ENCODE measurements at places on chromosomes 11 and 22.

- DNase-seq = no peak
Observed at GRCh38 chr11:12206529-12206928, 96.1 kb downstream of the MICAL2 start.

DNA sequence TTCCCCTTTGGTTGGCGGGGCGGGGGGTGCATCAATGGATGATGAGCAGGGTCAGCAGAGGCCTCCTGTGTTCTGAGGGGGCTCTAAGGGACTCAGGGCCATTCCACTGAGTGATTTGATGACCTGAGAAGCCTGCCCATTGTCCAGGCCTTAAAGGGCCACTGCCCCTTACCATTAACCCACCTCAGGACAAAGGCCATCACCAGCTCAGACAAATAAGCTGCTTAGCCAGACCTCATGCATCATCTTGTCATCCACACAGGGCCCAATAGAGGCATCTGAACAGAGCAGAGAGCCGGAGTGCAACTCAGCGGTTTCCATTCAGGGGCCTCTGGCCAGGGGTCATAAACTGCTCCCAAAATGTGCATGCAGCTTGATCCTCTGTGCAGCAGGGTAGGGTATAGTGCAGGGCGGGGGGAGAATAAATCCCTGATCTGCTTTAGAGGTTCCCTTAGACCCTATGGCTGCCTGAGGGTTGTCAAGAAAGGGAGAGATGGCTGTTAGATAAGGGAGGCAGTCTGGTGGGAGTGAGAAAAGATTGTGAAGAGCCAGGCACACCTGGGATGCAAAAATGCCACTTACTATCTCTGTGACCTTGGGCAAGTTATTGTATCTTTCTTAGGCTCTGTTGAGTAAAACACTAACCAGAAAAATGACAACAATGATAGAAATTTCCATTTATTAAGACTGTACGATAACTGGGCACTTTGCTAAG, 375.5 kb upstream of the NARS2 start:
- no peak for DNase-seq

DNA sequence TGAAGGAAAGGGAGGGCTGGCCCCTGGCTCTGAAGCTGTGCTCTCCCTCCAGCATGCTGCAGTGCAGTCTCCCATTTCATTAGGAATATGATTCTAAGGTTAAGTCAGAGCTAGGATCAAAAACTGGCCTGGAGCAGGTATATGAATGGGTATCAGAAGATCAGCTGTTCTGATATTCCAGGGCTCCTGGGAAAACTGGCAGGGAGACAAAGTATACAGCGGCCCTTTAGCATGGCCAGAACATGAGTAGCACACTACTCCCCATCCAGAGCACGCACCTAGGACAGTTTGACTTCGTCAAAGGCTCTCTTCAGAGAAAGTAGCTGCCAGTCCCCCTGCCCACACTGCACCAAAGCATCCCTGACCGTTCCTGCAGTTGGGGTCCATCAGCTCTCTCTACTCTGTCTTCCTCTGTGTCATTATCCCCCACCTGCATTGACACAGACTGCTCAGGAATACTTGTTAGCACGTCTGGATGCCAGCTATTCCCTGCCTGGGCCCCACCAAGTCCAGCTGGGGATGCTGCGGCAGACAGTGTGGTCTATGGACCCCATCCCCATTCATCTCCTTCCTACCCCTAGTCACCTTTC, 4.0 kb upstream of the FCHSD2 start:
- no peak for DNase-seq

- no peak for DNase-seq
Observed at GRCh38 chr11:33747979-33748378, 11.8 kb upstream of the CD59 start.

- no peak for DNase-seq
Observed at GRCh38 chr11:121552154-121552553, 99.4 kb upstream of the SORL1-AS1 start.

DNA sequence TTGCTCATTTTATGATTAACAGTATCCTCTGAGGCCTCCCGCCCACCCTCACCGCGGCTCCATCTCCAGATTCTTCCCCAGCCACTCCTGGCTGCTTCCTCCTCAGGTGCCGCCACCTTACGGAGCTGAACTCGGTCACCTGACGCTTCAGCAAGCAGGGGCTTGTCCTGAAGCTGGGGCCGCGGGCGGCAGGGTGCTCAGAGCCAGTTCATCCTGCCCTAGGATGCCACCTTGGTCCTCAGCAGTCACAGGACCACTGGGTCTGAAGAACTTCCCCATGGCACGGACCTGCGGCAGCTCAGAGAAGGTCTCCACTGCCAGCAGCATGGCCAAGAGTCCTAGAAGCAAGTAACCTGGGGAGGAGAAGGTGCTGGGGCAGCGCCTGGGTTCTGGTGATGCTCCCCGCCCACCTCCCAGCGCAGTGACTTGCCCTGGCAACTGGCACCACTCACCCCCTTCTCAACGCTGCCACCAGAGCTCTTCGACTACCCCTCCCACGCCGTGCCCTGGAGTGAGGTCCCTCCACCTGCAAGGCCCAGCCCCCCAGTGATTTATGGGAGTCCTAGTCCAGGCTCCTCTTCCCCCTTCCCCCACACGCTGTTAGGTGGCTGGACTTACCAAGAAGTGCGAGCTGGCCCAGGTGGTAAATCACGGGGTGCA, 2.6 kb downstream of the KCNK7 start:
- no peak for DNase-seq

- DNase-seq = no peak
Observed at GRCh38 chr11:94647926-94648325, 80.8 kb downstream of the PIWIL4 start.

GRCh38 chr11:46903846-46904245, 14.5 kb downstream of the LRP4 start:
- no peak for DNase-seq

DNA sequence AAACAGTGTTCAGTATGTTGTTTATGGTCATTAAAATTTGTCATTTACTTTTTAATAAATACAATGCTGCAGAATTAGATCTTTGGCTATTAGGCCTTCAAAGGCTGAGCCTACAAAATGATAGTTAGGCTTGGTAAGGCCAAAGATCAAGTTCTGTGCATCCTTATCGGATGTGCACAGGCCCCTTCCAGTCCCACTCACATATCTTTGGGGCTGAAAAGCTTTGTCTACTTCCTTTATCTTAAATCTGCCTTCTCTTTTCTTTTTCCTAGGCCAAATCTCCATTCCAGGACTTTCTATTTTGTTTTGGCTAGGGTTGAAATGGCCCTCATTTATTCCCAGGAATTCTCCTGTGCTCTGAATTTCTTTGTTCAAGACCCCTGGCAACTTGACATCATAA, 3.4 kb upstream of the GLB1L2 start:
- no peak for DNase-seq

DNA sequence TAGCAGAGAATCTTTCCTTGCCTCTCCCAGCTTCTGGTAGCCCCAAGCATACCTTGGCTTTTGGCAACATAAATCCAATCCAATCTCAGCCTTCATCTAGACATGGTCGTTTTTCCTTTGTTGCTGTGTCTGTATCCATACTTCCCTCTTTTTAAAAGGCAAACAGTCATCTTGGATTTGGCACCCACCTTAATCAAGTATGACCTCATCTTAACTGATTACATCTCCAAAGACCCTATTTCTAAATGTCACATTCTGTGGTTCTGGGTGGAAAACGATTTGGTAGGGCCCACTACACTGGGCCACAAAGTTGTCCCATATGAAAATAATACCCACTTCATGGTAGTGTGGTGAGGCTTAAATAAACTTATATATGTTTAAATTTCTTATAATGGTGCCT, 852 bp downstream of the BUD13 start:
- no peak for DNase-seq

- DNase-seq = no peak
Observed at GRCh38 chr11:12889243-12889642, 119.9 kb upstream of the RASSF10 start.

GRCh38 chr11:130435671-130436070, 7.3 kb upstream of the ADAMTS8 start:
- DNase-seq = no peak

DNA sequence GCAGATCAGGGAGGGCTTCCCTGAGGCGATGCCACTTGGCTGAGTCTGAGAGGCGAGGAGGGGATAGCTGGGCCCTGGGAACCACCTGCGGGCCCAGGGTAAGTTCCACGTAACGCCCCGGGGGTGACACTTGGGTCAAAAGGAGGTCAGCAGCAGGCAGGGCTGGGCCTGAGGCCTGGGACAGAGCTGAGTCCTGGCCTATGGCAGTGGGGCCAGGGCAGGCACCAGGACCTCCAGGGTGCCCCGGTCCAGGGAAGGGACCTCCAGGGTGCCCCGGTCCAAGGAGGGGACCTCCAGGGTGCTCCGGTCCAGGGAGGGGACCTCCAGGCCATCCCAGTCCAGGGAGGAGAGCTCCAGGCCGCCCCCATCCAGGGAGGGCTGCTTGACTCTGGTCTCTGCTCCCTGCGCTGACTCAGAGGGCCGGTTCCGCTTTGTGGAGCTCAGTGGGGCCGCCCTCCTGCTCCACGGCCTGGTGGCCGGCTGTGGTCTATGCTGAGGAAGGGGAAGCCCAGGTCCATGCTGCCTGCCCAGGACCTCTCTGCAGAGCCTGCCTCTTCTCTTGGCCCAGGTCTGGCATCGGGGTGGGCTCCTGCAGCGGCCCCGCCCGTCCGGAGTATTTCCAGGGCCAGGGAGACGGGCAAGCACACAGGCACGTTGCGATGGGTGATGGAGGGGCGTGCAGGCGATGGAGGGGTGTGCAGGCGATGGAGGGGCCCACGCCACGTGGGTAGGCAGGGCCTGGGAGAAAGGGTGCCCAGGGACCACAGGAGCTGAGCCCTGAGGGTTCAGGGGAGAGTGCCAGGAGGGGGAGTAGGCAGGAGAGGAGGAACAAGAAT, 19.5 kb upstream of the WNT7B start:
- no peak for DNase-seq

GRCh38 chr11:11215944-11216343, 137.1 kb downstream of the CSNK2A3 start:
- no peak for DNase-seq

GRCh38 chr11:18225913-18226312, 10.7 kb downstream of the SAA4 start:
- DNase-seq = no peak

DNA sequence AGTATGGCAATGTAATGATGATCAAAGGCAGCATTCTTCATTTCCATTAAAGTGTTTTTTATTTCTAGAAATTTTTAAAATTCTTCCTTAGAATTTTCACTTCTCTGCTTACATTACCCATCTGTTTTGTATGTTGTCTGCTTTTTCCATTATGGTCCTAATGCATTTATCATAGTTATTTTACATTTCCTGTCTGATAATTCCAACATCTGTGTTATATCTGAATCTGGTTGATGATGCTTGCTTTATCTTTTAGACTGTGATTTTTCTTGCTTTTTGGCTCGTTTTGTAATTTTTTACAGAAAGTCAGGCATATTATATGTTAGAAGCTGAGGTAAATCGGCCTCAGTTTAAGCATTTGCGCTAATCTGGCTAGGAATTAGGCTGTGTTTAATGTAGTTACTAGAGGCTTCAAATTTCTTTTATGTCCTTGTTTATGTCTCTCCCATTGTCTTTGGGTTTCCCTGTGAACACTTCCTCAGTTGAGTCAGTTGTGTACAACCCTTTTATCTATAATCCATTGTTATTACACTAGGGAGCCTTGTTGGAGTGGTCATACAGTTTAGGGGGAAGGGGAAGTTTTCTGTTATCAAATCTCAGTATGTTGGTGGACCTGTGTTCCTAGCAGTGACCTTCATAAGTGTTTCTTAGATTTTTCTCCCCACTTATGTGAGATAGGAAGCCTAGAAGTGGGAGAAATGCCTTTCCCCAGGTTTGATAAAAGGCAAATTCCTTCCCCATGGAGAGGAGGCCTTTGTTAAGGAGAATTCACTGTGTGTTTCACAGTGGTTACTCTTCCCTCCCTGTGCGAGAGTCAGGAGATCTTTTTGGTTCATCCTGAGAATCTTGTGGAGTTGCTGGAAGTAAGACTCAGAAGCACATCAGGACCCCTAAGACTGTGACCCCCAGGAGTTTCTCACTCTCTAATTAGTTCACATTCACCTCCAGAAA, 437.5 kb downstream of the INSC start:
- no peak for DNase-seq

GRCh38 chr11:20407344-20407743, 19.8 kb downstream of the PRMT3 start:
- DNase-seq = no peak

DNA sequence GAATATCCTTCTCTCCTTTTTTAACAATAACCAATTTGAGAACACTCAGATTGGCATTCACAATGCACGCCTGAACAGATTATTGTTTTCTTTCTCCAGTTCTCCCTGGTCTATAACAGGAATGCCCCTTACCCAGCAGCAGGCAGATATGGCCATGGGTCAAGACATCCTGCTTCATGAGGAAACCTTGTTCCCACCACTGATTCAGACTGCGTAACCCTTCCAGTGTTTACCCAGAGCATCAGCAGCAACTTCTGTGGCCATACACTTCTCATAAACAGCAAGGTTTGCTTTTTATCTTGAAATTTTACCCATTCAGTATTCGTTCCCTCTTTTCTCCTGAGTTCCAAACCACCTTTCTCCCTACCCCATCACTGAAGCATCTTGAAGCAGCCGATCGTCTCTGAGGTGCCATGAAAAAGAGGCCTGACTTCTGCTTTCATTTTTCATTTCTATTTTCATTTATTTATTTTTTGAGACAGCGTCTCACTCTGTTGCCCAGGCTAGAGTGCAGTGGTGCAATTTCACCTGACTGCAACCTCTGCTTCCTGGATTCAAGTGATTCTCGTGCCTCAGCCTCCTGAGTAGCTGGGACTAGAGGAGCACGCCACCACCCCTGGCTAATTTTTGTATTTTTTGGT, 9.6 kb downstream of the PTS start:
- DNase-seq = no peak

DNA sequence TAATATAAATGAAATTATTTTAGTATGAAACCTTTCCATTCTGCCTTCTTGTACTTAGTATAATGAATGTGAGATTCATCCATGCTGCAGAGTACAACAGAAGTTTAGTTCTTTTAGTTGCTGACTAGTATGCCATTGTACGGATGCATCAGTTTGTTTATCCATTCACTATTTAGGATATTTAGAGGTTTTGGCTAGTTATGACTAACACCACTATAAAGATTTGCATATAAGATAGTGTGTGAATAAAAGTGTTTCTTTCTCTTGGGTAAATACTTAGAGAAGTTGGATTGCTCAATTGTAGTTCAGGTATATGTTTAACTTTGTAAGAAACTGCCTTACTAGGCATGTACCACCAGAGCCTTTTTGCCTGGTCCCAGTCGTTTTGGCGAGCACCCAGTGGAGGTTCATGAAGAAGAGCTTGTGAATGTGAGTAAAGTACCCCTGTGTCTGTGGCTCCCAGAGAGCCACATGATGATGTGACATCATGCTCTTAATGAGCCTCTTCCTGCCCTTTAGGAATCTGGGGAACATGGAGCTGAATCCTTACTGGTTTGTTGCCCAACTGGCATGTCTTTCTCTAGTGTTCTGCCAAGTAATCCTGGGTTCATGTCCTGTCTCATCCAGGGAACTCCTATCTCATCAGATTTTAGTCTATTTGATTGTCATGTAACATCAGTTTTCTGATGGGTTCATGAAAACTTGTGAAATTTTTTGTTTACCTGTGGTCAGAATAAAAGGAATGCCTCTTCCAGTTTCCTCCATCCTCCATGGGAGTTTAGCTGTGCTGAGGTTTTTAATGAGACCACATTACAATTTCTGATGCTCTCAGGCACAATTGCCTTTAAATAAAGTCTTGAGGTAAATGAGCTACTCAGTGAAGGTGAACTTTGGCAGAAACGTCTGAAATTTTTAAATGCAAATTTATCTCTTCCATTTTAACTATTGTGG, 234.8 kb downstream of the CASP12 start:
- no peak for DNase-seq

- DNase-seq = no peak
Observed at GRCh38 chr11:45264839-45265515, 21.2 kb downstream of the SYT13 start.

- no peak for DNase-seq
Observed at GRCh38 chr22:20779014-20779817, 5.3 kb downstream of the SERPIND1 start.

GRCh38 chr11:64627371-64627770, 36.4 kb downstream of the SLC22A12 start:
- DNase-seq = no peak
